Stimulated activated CD4-positive, alpha-beta T cell treated with anti-CD3 and anti-CD28 coated beads, Interleukin-4, amount 100 ng/mL, for 24 hours (primary cell): ENCODE measurements at places on chromosomes 16 and 17.

- DNase-seq, result no peak
These were observed 292.0 kb downstream of the SEC14L1 start for GRCh38 chr17:77432742-77433141.

GRCh38 chr17:76164331-76164730 lies 23.3 kb upstream of the FOXJ1 start:
- DNase-seq, result no peak

DNA sequence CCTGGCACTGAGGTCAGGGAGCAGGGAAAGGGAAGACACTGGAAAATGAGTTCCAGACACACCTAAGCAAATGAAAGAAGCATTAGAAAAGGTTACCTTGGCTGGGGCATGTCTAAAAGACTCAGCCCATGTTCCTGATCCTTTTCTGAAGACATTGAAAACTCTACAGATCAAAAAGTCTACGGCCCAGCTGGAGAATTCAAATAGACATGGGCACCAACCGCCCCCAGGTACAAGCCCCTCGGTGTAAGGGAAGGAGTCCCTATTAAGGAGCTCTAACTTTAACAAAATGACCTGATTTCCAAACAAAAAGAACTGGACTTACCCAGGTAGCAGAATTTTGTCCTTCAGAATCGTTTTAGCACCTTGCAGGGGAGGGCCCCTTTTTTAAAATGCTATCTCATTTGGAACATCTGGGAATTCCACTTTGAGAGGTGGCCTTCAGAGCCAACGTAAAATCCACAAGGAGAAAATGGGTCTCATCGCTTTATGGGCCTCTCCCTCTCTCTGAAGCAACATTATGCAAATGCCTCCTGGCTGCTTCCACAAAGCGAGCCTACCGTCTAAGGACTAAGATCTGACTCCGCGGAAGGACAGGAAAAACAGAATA lies 43.6 kb upstream of the RBFOX3 start:
- no peak for DNase-seq

DNA sequence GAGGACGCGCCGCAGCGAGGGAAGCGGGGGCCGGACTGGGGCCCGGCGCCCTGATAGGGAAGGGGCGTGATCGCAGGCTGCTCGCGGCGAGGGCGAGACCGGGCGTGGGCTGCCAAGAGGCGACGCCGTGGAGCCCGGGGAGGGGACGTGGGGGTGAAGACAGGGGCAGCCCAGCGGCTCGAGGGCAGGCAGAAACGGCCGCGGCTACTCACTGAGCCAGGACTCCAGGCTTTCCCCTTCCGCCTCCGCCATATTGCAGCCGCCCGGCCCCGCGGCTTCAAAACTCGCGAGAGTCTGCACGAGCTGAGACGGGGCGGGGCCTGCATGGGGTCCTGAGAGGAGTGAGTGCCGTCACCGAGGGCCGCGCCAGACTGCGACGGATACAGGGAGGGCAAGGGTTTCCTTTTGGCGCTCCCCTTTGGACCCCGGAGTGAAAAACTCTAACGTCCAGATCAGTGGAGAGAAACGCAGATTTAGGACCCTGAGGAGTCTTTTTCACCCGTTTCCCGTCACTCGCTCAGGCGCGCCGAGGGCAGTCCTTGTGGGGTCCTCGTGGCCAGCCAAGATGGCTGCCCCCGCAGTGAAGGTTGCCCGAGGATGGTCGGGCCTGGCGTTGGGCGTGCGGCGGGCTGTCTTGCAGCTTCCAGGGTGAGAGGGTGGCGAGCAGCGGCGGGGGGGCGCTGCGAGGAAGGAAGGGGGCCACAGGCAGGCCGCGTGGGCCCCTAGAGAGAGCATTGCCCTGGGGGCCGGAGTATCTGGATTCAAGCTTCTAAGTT lies at the start of the genes GGA3 and MRPS7:
Gene GGA3, minus strand, starts transcription at position 271 of the 776 bp plus-strand sequence. Its CDS starts 19 bp downstream, at position 252.
Gene MRPS7, plus strand, starts transcription at position 544 of the 776 bp plus-strand sequence. Its CDS starts 22 bp downstream, at position 566.
- peak; percentile 96 for DNase-seq

DNA sequence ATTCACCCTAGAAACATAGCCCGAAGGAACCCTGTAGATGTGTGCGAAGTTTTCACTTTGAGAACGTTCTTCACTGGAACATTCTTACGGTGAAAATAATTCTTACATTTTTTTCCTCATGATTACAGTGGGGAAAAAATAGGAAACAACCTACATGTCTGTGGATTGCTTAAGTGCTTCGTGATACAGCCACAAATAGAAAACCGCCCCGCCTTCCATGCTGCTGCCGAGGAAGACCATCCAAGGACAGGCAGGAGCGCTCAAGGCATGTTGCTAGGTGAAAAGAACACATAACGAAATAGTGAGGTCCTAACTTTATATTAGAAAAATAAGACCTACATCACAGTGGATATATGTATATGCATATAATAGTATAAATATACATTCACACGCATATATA lies 78.8 kb downstream of the BMERB1 start:
- DNase-seq, result no peak

- DNase-seq, result no peak
These were observed 580.8 kb upstream of the EEF2KMT start for GRCh38 chr16:5678371-5678770.

- no peak for DNase-seq
These were observed 13.9 kb upstream of the KDM8 start for GRCh38 chr16:27189335-27189972.

DNA sequence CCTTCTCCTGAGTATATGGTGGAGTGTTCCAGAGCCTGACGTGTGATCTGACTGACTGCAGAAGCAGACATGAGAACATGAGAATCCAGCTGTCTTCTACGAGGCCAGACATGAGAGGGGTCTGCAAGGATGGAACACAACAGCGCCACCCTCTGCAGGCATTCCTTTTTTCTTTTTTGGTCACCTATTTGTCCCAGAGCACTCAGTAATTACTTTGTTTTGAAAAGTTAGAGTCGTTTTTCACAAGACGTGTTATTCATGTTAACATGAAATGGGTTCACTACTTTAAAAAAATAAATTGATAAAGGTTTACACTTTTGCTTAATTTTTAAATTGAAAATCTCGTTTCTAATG lies 43.8 kb upstream of the ATP2A3 start:
- no peak for DNase-seq

- DNase-seq, result peak; percentile 55
These were observed 25.8 kb upstream of the TNFSF12 start for GRCh38 chr17:7523033-7523432.

DNA sequence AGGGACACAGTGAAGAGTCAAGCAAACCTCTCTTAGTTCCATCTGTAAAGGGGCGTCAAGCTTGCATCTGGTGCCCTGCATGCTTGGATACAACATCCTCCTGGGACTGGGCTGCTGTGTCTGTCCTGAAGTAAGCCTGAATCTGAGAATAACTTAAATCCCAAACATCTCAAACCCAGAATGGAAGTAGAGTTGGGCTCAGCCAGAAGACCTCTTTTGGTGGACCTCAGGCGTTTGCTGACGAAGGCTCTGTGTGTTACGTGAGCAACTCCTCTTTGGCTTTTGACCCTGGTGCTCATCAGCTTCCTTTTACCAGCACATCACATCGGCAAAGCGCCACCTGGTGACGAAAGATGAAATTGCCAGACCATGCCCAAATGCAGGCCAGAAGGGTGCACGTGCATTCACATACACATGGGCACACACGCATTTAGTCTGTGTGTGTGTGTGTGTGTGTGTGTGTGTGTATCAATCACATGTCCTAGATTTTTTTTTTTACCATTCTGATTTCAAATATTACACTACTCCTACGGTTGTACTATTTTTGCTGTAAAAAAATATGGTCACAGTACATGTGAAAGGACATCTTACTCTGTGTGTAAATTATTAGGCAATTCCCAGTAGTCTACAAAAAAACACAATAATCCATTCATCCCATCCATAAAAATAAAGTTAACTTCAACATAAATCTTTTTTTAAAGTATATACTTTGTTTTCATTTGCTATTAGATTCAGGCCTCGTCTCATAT lies 41.1 kb upstream of the FOXJ1 start:
- peak; percentile 97 for DNase-seq

DNA sequence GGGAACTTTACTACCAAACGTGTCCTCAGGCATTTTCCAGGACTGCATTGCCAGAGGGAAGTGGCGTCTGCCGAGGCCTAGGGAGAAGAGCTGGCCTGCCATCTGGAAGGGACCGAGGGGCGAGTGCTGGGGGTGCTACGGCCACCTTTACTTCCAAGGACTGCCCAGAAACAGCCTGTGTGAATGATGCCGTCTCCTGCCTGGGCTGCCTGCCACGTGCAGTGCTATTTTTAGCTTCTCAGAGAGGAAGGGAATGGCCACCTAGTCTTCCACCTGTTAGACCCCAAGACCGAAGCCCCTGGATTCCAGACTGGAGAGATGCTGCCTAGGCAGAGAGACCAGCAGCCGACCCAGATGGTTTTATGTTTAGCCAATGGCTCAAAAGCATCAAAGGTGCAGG lies 57.2 kb downstream of the VAC14 start:
- no peak for DNase-seq

GRCh38 chr17:753418-753817 lies 1.4 kb upstream of the GEMIN4 start:
- DNase-seq, result no peak

DNA sequence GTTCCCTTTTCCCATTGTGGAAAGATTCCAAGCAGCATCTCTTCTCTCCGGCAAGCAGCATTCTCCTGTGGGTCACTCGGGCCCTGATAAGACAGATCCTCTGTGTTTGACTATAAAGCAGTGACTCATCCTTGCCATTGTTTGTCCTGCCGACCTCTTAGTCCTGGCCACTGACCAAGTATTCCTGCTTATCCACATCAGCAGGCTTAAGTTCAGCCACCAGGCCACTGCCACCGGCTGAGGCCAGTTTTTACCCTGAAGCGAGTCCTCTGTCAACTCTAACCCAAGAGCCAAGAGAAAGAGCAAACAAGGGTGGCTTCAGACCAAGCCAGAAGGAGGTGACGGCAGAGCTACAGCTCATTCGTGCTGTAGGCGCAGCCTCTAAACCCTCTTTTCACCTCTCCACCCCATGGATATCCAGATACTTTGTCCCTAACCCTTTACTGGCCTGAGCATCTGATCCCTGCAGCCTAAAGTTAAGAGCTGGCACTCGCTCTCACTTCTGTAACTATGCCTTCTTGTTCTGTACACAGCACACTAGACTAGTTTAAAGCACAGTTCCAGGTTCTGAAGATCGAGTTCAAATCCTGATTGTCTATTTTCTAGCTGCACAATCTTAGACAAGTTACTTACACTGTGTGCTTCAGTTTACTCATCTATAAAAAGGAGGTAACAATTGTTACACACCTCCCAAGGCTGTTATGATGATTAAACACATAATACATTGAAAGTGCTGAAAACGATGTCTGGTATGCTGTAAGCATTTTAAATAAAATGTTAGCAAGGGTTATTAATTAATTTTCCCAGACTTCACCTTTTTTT lies 31.0 kb downstream of the SOX9 start:
- no peak for DNase-seq

DNA sequence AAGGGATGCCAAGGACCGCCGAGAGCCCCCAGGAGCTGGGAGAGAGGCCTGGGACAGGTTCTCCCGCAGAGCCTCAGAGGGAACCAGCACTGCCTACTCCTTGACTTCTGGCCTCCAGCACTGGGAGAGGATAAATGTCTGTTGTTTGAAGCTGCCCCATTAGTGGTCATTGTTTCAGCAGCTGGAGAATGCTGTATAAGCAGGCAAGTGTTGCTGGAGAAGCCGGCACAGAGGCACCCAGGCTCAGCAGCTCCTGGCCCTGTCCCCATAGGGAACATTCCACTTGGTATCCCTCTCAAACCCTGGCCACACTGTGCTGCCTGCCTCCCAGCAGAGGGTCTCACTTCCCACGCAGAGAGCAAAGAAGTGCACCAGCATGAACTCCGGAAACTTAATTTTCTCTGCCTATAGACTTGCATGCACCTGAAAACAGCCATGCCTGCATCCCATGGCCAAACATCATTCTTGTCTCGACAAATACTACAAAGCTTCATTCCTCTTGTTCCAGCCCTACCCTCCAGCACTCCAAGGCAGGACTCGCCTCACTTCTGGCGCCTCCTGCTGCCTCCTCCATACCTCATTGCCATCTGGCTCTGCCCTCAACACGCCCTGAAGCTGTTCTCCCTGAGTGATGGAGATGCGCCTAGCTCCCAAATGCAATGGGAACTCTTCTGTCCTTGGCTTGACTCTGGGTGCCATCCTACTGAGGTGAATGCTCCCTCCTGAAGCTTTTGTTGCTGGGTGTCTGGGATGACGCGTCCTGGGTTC lies 88.1 kb downstream of the DNAH17 start:
- DNase-seq, result no peak

DNA sequence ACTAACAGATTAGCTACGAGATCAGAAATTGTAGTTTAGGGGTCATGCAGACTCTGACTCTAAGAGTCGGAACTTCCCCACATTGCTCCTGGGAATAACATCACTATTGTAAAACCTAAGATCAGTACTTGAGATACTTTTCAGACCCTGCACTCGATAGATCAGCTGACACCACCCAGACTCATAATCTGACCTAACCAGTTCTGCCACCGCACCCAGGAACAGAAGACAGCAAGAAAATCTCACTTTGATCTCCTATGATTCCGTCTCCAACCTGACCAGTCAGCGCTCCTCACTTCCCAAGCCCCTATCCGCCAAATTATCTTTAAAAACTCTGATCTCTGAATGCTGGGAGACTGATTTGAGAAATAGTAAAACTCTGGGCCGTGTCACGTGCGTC lies 27.2 kb upstream of the ASGR2 start:
- DNase-seq, result no peak

DNA sequence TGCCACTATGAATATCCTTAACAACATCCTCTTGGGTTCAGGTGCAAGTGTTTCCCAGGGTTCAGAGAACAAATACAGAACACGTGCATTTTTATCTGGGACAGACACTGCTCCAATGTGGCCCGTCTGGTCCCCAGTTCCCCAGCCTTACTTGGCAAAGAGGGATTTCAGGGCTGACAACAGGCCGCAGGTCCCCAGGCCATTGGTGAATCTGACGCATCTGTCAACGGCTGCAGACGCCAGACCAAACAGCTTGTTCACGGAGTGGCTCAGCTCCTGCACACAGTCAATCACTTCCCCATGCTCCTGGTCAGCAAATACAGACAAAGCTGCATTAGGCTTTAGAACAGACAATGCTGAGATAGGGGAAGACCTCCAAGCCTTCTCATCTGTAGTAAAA lies 36.2 kb downstream of the COG7 start:
- DNase-seq, result no peak

DNA sequence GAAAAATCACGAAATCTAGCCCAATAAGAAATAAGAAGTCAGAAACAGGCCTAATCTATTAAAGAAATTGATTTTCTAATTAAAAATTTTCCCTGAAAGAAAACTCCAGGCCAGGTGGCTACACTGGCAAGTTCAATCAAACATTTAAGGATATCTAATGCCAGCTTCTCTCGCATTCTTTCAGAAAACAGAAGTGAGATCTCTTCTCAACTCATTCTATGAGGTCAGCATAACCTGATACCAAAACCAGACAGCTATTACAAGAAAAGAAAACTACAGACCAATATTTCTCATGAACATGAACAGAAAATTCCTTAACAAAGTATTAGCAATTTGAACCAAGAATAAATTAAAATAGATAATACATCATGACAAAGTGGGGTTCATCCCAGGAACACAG lies 52.4 kb downstream of the AXIN2 start:
- no peak for DNase-seq

GRCh38 chr17:52134641-52135040 lies 23.9 kb downstream of the CA10 start:
- no peak for DNase-seq

- DNase-seq, result no peak
These were observed 16.6 kb downstream of the TUBD1 start for GRCh38 chr17:59876107-59876506.
